ENCODE measurements at places on chromosomes 1 and 21.
A peak's percentile ranks its signal among the peaks of the same experiment; 100 is the strongest.

- no peak for DNase-seq
These were observed 42.1 kb upstream of the C8B start for GRCh38 chr1:57007948-57008347.

- peak; percentile 83 for DNase-seq
These were observed 86.7 kb downstream of the PTPN14 start for GRCh38 chr1:214464445-214465287.

- no peak for DNase-seq
These were observed 632 bp upstream of the FALEC start for GRCh38 chr1:150514913-150515327.

GRCh38 chr21:44617071-44617501 is 5.2 kb downstream of the KRTAP10-8 start:
- DNase-seq, result no peak

DNA sequence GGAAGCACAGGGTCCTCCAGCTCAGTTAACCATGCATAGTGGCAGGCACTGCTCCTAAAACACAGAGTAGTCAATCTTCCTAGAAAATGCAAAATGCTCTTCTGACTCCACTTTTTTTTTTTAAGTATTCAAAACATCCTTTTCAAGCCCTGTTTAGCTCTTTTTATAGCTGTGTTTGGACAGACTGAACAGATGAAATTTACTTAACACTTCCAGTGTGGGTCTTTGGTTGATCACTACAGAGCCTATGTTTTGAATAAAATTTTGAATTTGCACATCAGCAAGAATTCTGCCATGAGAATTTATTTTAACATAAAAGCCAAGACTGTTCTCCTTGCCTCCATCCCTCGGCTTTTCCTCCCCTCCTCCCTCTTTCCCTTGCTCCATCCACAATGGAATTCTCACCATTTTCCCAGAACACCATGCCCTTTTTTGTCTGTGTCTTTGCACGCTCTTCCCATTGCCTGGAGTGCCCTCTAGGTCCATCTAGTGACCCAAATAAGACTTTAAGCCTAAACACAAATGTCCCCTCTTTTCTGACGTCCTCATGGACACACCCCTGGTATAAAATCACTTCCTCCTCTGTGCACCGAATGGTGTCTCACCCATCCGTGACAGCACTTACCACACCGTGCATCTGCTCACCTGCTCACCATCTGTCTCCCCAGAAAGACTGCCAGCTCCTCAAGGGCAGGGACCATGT is 24.0 kb upstream of the CPT2 start:
- DNase-seq, result peak; percentile 7

DNA sequence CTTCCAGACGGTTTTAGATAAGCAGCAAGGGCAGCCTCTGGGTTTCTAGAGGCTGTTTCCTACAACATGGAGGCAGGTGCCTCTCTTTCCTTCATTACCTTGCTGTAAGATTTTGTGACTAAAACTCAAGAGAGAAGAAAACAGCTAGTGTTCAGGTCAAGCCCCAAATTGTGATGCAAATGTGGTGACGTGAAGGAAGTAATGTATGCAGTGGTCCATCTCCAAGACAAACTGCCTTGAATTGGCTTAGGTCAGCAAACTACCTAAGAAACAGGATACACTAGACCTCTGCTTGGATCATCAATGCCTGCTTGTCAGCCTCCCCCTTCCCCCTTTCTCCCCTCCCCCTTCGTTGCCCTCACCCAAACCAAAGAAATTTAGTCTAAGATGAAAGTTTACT is 28.9 kb upstream of the RIPK4 start:
- DNase-seq, result no peak

- DNase-seq, result no peak
These were observed 399.7 kb downstream of the NEGR1 start for GRCh38 chr1:71882637-71883036.

- DNase-seq, result no peak
These were observed 5.2 kb downstream of the PRDX1 start for GRCh38 chr1:45516465-45516864.

- DNase-seq, result no peak
These were observed 26.1 kb downstream of the SLC19A1 start for GRCh38 chr21:45516071-45516670.

DNA sequence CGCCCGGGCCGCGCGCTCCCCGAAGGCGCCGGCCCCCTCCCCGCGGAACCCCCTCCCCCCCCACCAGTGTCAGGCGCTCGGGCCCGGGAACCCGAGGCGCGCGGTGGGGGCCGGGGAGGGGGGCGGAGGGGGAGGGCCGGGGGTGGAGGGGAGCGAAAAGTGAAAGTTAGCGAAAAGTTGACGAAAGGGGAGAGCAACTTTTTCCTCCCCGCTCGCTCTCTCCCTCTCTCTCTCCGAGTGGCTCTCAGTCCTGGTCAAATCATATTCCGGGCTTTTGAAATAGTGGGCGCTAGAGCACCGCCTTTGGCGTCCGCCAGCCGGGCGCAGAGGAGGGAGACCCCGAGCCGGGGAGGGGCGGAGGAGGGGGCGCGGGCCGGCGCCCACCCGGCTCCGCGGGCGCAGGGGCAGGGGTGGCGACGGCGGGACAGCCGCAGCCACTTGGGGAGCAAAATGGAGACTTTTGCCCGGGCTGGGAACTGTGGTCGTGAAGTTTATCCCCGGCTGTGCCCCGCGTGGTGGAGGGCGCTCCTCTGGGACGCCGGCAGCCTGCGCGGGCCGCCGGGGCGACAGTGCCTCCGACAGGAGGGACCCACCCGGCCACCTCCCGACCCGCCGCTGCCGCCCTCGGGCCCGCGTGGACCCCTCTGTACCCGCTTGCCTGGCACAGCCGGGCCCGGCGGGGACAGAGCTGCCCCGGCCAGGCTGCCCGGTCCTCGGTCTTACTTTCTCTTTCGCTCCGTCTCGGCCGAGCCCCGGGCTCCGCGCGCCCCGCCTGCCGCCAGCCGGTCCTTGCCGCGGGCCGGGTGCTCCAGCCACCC is 697 bp downstream of the PRDM16 start:
- no peak for DNase-seq

GRCh38 chr1:51569284-51570062 is 47.4 kb upstream of the OSBPL9 start:
- no peak for DNase-seq

DNA sequence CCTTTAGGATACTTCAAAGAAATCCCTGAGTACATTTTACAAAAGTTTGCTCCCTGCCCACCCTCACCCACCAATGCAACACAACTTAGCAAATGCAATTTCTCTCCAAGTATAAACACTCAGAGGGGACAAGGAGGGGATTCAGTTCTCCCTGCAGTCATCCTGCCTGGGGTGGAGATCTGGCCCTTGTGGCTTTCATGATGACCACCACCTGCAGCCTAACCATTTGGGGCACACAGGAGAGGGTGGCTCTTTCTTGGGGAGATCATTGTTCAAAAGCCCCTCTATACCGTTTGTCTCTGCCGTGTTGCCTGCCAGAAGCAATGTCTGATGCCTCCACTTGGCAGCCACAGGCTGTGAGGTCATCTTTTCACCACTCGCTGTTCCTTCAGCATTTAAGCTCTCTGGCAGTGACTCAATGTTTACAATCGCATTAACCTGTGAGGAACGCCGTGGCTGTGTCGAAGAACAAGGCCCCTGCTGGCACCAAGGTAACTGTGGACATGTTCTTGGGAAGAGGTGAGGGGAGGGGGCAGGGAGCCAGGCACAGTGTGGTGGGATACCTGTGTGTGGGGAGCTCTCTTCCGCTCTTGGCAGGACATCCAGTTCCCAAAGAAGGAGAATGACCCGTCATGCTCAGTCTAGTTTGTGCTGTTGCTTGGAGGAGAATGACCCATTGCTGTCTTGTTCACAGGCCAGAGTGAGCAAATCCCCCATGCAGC is 103.9 kb upstream of the DUSP10 start:
- DNase-seq, result peak; percentile 25

DNA sequence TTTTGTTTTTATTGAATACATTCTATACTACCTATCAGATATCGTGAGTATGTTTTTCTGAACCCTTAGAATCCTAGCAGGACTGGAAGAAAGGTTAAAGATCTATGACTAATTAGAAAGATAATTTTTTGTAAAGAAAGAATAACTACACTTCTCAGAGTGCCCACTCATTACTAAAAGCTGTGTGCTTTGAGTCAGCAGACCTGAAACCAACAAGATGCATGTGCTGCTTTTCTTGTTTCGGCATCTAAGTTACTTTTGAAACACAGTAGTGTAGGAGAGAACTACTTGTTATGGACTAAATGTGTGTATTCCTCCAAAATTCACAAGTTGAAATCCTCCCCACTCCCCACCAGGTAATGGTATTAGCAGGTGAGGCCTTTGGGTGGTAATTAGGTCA is 127.8 kb upstream of the ESRRG start:
- no peak for DNase-seq

DNA sequence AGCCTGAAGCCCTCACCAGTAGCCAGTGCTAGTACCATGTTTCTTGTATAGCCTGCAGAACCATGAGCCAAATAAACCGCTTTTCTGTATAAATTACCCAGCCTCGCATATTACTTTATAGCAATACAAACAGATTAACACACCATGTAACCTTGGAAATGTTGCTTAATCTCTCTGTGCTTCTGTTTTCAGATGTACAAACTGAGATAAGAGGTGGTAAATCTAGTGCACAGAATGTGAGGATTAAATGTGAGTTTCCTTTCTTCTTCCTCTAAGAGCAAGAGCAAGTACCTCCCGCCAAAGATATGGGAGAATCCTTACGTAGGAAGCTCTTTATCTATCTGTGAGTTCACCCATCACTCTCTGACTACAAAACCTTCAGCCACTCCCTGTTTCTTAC is 128.4 kb downstream of the HIVEP3 start:
- no peak for DNase-seq

DNA sequence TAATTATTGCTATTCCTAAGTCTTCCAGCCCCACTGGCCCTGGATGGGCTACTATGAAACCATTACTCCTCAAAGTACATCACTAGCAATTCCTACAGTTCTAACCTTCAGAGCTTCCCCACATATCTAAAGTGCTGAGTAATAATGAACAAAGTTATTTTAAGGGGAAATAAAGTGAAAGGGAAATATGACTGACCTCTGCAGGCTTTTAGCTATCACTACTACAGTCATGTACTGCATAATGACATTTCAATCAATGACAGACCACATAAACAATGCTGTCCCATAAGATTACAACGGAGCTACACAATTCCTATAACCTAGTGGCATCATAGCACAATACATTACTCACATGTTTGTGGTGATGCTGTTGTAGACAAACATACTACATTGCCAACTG is 32.5 kb upstream of the ASPM start:
- no peak for DNase-seq

DNA sequence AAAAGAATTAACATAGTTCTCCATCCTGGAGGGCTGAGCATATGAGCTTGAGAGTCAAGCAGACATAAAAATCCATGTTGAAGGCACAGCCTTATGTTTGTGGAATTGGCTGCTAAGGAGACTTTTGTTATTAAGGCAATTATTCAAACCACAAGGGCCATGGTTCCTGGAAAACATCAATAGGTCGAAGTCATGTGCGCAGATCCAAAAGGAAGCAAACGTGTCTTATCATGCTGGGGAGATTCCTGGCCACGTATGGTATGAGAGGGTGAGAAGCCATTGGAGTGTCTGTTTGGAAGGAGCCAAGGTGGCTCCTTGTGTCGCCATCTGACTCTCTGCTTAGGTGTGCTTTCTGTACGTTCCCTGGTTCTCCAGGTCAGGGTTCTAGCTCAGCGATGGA is 61.8 kb upstream of the COA6 start:
- no peak for DNase-seq

- DNase-seq, result no peak
These were observed 584 bp upstream of the C1orf141 start for GRCh38 chr1:67135354-67135753.

- no peak for DNase-seq
These were observed 105.9 kb downstream of the LAMC2 start for GRCh38 chr1:183291802-183292514.

GRCh38 chr21:17949421-17949820 is 130.3 kb upstream of the C21orf91 start:
- no peak for DNase-seq

- no peak for DNase-seq
These were observed 99.5 kb downstream of the OMA1 start for GRCh38 chr1:58447042-58447441.

DNA sequence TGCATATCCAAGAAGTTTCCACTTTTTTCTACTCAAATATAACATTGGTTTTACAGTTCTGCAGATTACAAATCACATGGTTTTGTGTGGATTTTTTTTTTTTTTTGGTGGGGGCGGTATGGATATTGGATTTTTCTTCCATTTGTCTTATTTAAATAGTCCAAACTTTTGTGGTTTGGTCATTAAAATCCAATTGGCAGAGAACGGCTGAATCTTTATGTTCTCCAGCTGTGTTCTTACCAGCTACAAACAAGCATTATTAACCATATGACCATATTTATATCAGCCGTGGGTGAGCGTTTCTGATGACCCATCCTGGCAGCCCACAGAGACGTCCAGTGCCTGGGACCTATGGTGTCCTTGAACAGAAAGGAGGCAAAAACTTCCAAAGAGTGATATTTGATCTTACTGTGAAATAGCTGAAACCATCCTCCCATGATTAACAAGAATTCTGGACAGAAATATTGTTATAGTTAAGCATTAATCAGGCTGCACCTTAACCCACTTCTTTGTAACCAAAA is 200.4 kb downstream of the LYPLAL1 start:
- DNase-seq, result no peak

DNA sequence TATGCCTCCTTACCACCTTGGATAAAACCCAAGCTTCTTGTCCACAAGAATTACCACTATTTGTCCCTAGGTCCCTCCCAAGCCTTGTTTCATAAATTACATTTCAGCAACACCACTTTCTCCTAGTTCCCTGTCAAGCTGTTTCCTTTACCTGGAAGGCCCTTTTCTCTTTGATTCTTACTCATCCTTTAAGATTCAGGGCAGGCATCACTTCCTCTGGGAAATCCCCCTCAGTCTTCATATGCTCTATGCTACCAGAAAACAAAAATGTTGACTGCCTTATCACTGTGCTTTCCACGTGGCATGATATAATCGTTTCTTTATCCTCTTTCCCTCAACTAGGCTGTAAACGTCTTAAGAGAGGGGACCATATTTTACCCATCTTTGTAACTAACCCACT is 102.7 kb downstream of the LYST start:
- DNase-seq, result no peak

- no peak for DNase-seq
These were observed 45.1 kb upstream of the RPL11 start for GRCh38 chr1:23646541-23646940.

DNA sequence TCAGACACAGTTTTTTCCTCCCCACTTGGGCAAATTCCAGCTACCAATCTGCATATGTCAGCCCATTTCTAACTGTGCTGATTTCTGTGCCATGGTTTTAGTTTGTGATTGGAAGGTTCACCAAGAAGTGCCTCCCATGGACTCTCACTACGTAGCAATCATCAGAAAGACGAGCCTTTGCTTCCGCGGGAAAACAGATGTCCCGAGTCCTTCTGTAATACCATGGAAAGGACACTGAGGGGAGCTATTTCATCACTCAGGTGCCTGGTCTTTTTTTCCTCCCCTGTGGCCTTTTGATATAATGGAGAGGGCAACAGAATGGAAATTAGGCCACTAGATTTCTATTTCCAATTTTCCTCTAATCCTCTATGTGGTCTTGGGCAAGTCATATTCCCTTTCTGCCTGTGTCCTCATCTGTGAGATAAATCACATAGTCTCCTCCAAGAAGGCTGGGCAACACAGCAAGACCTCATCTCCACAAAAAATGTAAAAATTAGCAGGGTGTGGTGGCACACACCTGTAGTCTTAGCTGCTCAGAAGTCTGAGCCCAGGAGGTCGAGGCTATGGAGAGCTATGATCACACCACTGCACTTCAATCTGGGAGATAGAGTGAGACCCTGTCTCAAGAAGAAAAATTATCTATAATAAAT is 24.8 kb downstream of the LEMD1 start:
- DNase-seq, result peak; percentile 72

GRCh38 chr21:25890001-25890400 is 155.2 kb downstream of the GABPA start:
- no peak for DNase-seq

GRCh38 chr1:63414691-63415365 is 47.4 kb downstream of the ALG6 start:
- no peak for DNase-seq
